Stimulated activated CD4-positive, alpha-beta T cell treated with anti-CD3 and anti-CD28 coated beads, TNF-alpha, amount 100 ng/mL, for 4 hours (primary cell): ENCODE measurements at places on chromosomes 7 and 10.
A peak's percentile ranks its signal among the peaks of the same experiment; 100 is the strongest.

DNA sequence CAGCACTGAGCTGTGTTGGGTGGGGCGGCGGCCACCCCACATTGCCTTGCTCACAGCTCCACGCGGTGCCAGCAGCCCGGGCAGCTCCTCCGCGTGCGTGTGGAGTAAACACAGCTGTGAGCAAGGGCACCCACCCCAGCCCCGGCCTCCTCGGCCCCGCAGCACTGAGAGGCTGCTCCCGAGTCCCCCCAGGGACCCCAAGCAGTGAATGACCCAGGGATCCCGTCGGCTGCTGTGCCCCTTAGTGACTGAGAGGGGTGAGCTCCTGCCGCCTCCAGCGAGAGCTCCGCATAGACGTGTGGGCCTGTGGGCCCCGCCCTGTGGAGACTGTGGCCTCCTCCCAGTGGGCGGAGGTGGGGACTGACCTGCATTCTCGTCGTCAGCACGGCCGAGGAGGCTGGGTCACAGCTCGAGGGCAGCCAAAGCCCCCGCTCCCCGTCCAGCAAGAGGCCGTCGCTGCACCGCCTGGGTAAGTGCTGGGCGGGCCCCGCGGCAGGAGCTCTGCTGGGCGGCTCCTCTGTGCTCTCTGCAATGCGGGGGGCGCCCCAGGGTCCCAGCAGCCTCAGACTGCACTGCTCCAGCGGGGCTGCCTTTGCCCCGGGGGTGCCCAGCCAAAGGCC lies 29.9 kb upstream of the UTF1 start:
- no peak for DNase-seq

- no peak for DNase-seq
These were observed 108.8 kb upstream of the MPP7 start for GRCh38 chr10:28411648-28412047.

DNA sequence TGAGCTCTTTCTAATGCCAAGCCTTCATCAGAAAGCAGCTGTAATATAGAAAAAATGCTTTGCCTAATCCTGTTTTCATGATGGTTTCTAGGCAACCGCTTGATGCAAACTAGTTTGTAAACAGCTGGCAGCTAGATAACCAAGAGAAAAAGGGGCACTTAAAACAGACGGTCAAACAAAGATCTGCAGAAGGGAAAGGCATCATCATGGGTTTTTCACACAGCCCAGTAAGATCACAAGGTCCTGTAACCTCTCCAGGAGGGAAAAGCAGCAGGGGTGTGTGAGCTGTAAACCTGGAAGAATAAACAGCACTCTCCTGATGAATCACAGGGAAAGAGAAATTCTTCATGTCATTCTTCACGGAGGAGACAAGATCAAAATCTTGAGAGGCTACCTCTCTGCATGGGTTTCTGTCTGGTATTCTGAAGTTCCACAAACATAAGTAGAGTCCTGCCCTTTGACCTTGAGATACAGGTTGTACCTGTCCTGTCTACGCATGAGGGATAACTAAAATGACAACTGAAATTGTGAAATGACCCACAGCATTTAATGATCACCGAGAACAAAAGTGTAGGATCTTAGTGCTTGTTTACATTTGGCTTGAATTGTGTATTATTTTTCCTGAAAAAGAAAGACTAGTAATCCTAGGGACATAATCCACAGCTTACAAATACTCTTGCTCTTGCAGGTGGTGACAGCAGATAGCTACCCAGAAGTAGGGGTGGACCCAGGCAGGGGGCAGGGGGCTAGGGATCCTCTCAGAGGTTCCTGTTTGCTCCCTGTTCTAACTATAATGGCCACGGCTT lies 48.0 kb downstream of the CREB3L2 start:
- DNase-seq: no peak

- DNase-seq: no peak
These were observed 136.6 kb downstream of the PRKAG2 start for GRCh38 chr7:151740081-151740851.

DNA sequence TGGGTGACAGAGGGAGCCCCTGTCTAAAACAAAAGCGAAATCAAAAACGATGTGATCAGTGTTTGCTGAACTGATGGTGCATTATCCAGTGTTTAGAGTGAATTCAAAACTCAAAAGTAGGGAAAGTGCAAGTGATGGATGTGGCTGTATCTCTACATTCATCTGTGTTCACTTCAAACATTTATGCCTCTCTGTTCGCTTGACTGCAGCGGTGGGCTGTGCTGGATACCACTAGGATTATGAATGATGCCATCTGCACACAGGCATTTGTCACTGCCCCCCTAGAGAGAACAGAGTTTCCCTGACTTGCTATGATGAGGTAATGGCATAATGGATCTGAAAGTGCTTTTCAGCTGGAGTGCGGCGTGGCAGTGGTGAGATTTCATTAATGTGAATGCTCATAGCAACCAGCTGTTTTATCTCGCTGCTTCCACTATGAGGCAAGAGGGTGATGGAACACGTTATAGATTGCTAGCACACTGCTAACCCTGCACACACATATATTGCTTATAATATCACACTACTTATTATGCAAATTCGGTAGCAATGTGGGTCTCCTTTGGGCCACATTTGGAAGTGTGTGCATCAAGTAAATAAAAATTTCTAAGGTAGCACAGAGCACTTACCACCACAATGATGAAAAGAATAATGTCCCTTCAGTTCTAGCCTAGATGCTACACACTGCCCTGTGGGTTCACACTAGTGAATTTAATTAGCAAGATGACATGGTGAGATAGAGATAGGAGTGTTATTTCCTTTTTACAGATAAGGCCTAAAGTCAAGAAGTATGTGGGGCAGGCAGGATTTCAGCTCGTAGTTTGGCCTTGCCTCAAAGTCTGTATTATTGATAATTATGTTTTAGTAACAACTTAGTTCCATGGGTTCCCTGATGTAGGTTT lies 164.7 kb downstream of the CAMK1D start:
- DNase-seq: no peak

- DNase-seq: no peak
These were observed 19.5 kb upstream of the AKR1E2 start for GRCh38 chr10:4806534-4806933.

DNA sequence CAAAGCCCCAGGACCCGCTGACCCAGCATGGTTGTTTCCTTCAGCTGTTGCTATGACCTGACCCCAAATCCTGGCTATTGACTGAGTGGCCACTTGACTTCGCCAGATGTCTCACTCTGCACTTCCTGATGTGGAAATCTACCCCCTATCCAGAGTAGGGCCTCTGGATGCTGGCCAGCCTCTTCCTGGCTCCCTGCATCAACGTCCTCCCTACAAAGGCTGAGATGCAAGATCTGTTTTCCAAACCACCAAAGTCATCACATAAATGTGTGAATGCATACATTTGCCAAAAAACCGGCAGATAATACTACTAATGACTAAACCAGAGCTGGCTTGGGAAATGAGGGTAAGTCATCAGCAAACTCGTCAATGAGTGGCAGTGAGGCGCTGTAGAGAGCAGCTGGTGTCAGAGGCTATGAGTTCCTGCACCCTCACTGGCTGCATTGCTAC lies 70.4 kb downstream of the PYROXD2 start:
- DNase-seq: no peak

DNA sequence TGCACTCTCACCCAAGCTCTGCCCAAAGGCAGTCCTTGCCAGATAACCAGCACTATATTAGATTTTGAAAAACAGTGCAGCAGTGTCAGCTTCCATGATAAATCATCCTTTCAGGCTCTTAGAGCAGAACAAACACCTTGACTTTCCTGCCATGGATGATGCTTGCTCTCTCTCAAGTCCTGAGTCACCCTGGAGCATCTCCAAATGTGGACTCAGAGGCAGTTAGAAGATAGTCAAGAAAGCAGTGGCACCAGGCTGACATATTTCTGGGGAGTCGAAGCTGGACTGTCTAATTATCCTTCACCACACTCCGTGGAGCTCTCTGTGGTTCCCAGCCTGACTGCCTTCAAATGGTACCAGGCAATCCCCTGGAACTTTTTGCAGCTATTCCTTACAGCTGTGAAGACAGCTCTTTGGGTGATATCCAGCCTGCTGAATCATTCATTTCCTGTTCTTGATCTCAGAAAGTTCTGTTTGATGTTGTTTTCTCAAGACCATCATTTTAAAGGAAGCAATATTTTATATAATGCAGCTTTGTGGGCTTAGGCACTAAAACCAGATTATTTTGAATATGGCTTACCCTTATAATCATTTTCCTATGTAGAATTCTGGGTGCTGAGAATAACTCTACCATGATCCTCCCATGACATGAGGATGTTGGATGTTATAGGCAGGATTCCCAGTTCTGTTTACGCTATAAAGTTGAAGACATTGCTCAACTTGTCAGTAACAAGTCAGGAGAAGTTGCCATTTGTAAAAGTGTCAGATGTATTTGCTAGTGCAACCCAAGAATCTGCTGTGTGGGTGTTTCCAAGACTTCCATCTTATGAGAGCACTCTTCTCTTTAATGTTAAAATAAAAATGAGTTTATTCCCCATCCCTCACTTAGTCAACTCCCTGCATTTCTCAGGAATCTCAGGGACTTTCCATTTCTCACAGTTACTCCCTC lies 233.8 kb downstream of the C7orf25 start:
- DNase-seq: no peak

DNA sequence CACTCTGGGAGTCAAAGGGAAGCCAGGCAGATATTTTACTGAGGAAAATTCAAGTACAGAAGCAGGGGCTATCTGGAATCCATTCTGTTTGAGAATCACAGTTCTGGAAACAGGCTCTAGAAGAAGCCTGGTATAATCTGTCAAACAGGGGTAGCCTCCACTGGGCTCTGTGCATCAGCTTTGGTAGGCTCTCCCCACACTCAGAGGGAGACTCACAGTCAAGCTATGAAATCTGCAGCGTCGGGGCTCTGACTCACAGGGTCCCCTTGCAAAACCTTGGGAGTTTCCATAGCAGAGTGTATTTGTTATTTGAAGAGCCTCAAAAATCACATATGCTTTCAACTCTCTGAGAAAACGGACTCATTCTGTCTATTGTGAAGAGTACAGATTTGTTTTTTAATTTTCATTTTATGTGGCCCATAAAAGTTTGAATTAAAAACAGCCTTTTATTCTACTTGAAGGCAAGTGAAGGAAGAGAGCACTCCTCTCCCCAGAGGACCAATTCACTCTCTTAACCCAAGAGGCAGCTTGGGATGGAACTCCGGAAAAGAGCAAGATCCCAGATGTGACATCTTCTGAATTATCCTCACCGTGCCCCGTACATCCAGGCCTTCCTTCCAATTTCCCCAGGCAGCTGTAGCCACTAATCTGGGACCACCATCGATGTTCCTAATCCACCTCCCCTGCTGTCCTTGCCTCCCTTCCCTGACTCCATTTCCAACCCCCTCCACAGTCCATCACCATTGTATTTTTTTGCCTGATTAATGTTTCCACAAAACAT lies 590.9 kb upstream of the MGMT start:
- no peak for DNase-seq

- DNase-seq: peak; percentile 53
These were observed 21.6 kb downstream of the NT5C3A start for GRCh38 chr7:33040803-33041516.

GRCh38 chr10:79898597-79899325 lies 50.1 kb downstream of the SFTPD start:
- no peak for DNase-seq

- DNase-seq: no peak
These were observed 51.6 kb downstream of the CYCS start for GRCh38 chr7:25073451-25073850.

DNA sequence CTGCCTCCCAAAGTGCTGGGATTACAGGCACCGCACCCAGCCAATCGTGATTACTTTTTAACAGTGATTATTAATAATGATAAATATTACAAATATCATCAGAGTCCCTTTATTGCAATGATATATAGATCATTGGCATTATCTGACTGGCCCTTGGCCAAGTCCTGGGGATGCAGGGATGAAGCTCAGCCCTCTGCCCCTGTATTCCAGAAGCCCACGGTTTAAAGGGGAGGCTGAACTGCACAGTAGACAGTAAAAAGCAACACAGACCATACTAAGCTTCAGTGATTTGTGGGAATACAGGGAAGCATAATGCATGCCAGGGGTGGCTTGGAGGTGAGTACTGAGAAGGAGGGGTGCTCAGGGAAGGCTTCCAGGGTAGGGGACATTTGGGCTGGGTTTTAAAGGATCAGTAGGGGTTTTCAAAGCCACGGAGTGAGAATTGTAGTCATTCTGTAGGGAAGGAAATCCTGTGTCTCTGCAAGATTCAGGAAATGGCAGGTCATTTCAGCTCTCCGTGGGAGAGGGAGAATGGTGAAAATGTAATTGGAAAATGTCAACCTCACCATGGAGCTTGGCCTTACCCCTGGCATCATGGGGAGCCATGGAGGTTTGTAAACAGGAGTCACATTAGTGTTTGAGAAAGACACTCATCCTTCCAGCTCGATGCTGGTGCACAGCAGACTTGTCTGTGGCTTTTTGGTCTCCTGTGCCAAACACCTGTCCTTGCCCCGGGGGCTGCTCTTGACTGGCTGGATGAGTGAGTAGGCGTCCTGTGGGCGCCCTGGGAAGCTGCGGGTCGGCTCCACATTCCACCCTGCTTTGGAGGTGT lies 8.8 kb downstream of the ADAMTS14 start:
- DNase-seq: no peak

GRCh38 chr7:85289279-85289678 lies 102.4 kb upstream of the SEMA3D start:
- no peak for DNase-seq

- no peak for DNase-seq
These were observed 179.9 kb downstream of the AUTS2 start for GRCh38 chr7:69778138-69778537.

DNA sequence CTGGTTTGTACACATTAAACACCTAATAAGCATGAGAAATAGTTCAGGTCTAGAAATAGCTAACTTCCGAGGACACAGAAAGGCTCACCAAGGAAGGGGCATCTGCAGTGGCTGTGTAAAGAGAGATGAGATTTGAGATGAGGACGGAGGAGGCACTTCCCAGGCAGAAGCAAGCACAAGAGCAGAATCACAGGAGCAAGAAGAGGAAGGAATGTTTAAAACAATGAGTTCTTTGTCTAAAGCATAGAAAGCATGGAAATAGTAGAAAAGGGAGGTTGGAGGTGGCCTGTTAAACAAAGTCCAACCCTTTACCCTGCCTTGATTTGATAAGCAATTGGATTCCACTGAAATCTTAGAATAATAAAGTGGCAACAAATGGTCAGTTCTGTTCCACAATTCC lies 11.6 kb upstream of the PON3 start:
- no peak for DNase-seq

- DNase-seq: no peak
These were observed 24.4 kb downstream of the GSDME start for GRCh38 chr7:24732646-24733413.

GRCh38 chr7:27872356-27873275 lies 132.7 kb downstream of the TAX1BP1 start:
- DNase-seq: no peak

GRCh38 chr10:101228153-101228965 lies 904 bp downstream of the LBX1 start:
- no peak for DNase-seq

DNA sequence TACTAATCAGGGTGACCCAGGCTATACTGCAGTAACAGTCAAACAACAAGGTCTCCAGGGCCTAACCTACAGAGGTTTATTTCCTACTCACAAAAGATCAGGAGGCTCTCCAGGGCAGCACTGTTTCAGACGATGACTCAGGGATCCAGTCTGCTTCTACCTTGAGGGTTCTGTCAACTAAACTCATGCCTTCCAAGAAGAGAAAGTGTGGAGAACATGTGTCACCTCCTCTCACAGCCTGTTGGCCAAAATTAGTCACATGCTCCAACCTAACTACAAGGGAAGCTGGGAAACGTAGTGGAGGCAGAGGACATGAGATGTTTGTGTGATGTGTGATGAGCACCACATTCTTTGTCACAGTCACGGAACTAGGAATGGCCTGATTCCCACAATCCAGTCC lies 14.7 kb upstream of the INA start:
- no peak for DNase-seq
